ENCODE measurements at places on chromosomes 16 and 17.
A peak's percentile ranks its signal among the peaks of the same experiment; 100 is the strongest.

GRCh38 chr17:42526031-42526444 lies 10.0 kb upstream of the NAGLU start:
- DNase-seq = peak; percentile 65

DNA sequence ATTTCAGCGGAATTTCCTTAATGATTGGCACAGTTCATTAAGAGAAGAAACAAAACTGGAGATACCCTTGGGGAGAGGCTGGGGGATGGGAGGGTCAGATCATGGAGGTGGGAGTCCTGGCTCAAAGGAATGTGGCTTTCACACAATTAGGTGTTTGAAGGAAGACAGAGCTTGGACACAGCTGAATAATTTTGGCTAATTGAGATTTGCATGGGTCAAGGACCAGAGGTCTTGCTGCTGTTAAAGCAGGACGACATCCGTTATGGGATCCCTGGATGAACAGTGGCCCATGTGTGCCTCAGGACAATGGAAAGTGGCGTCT lies 160.3 kb downstream of the HS3ST3B1 start:
- no peak for DNase-seq

GRCh38 chr16:10946308-10946707 lies 1.9 kb downstream of the CLEC16A start:
- no peak for DNase-seq

DNA sequence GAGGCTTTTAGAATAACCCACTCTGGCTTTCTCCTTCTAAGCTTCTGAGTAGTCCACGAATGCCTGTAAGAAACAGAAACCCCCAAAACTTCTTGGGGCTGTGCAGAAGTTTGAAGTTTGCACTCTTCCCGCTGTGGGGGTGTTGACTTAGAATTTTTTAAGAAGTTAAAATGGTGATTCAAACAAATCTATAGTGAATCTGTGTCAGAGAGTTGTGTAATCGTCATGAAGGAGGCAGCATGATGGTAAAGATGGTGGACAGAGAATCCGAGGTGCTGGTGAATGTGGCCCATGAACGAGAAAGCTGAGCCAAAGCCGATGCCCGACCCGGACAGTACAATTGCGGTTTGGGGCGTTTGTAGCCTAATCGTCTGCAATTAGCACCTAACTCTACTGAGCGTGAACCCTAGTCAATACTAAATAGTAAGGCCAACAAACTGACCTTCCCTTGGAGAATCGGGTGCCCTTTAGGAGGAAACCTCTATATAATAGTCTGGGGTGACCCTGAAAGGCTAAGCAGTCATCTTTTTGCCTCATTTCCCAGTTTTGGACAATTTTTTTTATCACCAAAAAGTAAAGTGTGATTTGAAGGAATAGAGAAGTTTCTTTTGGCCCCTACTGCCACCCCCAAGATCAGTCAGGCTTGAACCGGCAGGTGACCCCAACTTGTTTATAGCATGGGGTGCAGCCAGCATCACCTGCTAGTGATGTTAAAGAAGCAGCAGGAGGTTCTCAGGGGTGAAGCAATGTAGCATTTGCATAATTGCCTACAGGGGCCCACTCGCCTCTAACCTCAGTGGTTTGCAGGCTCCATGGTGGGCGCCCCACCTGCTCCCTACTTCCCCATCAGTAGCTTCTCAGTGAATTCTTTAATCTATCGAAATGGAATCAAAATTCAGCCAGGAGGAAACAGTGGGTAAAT lies 11.2 kb downstream of the IRF8 start:
- no peak for DNase-seq

- no peak for DNase-seq
Measured at GRCh38 chr17:76416899-76417298, 32.5 kb downstream of the SPHK1 start.

DNA sequence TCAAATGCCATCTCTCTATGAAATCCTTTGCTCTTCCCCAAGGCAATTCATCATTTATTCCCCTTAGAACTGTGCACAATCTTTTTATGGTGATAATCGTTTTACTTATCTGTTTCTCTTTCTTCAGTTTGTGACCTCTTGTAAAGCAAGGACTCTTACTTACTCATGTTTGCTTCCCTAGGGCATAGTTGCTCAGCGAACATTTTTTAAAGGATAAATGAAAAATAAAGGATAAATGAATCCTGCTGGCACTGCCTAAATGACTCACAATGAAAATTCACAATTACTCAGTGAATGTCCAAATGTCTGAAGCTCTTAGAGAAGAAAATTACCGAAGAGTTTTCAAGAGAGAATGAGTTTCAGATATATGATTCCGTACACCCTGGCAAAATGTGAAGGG lies 671.7 kb downstream of the CDH11 start:
- no peak for DNase-seq

GRCh38 chr17:34584805-34585416 lies 5.5 kb downstream of the TMEM132E start:
- no peak for DNase-seq

GRCh38 chr16:54268766-54269165 lies 17.8 kb downstream of the IRX3 start:
- no peak for DNase-seq

GRCh38 chr17:62652251-62653001 lies 25.0 kb downstream of the MRC2 start:
- DNase-seq = peak; percentile 83
